HFFc6 (cell line): ENCODE measurements at places on chromosomes 12 and 14. TPM values are rescaled to one million over a fixed set of nuclear protein-coding genes. Genes with fewer than 3 reads are reported as not detected.
A peak's percentile ranks its signal among the peaks of the same experiment; 100 is the strongest.

GRCh38 chr12:17062267-17063036 is 456.5 kb upstream of the LMO3 start:
- H3K27ac ChIP-seq = no peak overlapping the region
- H3K4me1 ChIP-seq = no peaks in the 10 kb centered on the region
- H3K27me3 ChIP-seq = no peaks in the 10 kb centered on the region; the same call in 1 of the 2 replicates

- no peak overlapping the region for H3K4me3 ChIP-seq
- H3K4me1 ChIP-seq = no peaks in the 10 kb centered on the region
- H3K36me3 ChIP-seq = no peaks in the 10 kb centered on the region
- peaks cover 61% of the 10 kb centered on the region for H3K27me3 ChIP-seq
- no peak overlapping the region for H3K27ac ChIP-seq
Measured at GRCh38 chr12:52690351-52691075, 10.3 kb upstream of the KRT1 start.

- peaks cover 7% of the 10 kb centered on the region; the same call in 1 of the 2 replicates for H3K36me3 ChIP-seq
- H3K4me3 ChIP-seq = no peak overlapping the region
- H3K27ac ChIP-seq = no peak overlapping the region
- DNase-seq = no peak
- H3K27me3 ChIP-seq = no peaks in the 10 kb centered on the region
- H3K4me1 ChIP-seq = no peaks in the 10 kb centered on the region
Measured at GRCh38 chr14:106228541-106229158, 702.3 kb downstream of the TMEM121 start.

DNA sequence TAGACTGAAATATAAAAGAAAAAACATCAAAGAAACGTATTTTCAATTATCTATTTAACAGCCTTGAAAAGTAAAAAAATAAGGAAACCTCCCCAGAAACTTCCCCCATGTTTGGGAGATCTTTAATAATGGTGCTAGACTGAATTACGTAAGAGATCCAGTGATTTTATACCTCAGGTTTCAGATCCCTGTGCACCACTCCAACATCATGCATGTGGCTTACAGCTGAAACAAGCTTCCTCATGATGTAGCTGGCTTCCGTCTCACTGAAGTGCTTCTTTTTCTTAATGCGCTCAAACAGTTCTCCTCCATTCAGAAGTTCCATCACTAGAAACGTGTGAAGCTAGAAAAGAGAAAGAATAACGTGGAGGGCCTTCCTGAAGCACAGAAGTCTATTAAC is 78.0 kb upstream of the TTC7B start:
- no peak overlapping the region for H3K4me3 ChIP-seq
- peaks cover 2% of the 10 kb centered on the region for H3K27me3 ChIP-seq
- H3K36me3 ChIP-seq = no peaks in the 10 kb centered on the region

DNA sequence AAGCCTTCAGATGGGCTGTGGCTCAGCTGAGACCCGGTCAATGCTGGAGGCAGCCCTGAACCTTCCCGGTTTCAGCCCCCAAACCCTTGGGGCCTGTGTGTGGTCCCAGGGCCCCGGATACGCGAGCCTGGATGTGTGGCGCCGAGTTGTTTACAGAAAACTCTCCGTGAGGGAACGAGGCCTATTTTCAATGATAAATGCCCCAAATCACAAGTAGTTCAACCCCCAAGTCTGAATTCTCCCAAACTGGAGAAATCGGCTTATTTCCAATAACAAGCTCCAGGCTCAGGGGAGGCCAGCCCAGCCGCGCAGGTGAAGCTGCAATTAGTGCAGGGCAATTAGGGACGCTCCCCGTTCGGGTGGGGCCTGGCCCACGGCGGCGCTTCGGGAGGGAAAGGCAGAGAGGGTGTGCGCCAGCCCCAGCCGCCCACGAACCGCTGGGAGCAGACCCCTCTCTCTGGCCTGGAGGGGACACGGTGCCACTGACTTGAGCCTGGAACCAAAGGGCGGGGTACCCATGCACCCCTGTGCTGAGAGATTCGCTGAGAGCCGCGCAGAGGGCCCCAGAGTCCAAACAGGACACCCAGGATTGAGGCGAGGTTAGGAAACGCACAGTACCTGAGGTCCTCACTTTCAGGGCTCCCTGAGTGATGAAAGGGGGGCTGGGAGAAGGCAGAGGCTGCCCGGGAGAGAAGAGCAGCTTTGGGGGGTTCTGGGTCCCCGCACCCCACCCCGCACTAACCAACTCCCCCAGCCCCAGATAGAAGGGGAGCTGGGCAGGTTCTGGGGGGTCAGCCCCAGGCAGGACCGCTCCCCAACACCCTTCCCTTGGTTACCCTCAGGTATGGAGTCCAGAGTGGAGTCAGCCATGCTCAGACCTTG is 14.2 kb upstream of the ANKRD9 start:
- no peak for DNase-seq
- H3K27me3 ChIP-seq = no peaks in the 10 kb centered on the region
- H3K27ac ChIP-seq = peak overlapping the region; percentile 89
- H3K4me3 ChIP-seq = no peak overlapping the region

- no peak for DNase-seq
- no peak overlapping the region for H3K27ac ChIP-seq
- H3K4me3 ChIP-seq = no peak overlapping the region
- no peaks in the 10 kb centered on the region for H3K4me1 ChIP-seq
- no peaks in the 10 kb centered on the region; the same call in 1 of the 2 replicates for H3K27me3 ChIP-seq
- H3K36me3 ChIP-seq = no peaks in the 10 kb centered on the region
Measured at GRCh38 chr12:28973491-28973890, 175.6 kb upstream of the FAR2 start.

GRCh38 chr12:124292385-124292784 is 2.5 kb upstream of the RFLNA start:
- no peak overlapping the region for H3K4me3 ChIP-seq
- no peaks in the 10 kb centered on the region for H3K36me3 ChIP-seq
- peaks cover 26% of the 10 kb centered on the region for H3K4me1 ChIP-seq
- H3K27me3 ChIP-seq = peaks cover 55% of the 10 kb centered on the region

DNA sequence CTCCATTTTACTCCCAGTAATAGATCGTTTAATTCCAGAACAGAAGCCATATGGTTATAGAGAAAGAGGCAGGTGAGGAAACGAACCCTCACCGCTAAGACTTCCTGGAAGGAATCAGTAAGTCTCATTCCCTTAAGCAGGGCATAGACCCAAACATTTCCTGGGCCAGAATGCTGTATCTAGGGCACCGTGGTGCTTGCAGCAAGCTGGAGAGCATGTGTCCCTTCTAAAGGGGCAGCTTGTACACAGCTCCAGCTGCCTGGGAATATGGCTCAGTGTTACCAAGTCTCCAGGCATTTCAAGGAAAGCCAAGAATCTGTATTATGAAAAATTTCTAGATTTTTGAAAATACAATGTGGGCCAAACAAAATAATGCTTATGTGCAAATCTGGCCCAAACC is 73.4 kb downstream of the PPM1H start:
- peaks cover 2% of the 10 kb centered on the region for H3K27me3 ChIP-seq
- H3K27ac ChIP-seq = peak overlapping the region; percentile 69
- H3K36me3 ChIP-seq = no peaks in the 10 kb centered on the region
- H3K4me3 ChIP-seq = peak overlapping the region; percentile 62
- no peak for DNase-seq

- no peak overlapping the region for H3K27ac ChIP-seq
- H3K27me3 ChIP-seq = no peaks in the 10 kb centered on the region
- H3K36me3 ChIP-seq = no peaks in the 10 kb centered on the region
- H3K4me3 ChIP-seq = no peak overlapping the region
- DNase-seq = no peak
Measured at GRCh38 chr12:97645726-97646125, 183.1 kb downstream of the RMST start.

DNA sequence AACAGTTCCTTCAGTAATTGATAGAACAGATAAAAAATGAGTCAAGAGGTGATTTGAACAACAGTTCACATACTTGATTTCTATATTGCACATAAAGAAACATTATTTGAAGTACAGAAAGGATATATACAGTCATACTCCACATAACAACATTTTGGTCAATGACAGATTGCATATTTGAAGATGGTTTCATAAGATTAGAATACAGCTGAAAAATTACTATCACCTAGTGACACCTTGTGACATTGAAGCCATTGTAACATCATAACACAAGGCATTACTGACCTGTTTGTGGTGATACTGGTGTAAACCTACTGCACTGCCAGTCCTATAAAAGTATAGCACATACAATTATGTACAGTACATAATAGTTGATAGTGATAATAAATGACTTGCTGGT is 43.1 kb upstream of the ABCC9 start:
- no peak overlapping the region for H3K27ac ChIP-seq
- H3K4me1 ChIP-seq = no peaks in the 10 kb centered on the region
- DNase-seq = no peak
- H3K36me3 ChIP-seq = no peaks in the 10 kb centered on the region
- H3K4me3 ChIP-seq = no peak overlapping the region

DNA sequence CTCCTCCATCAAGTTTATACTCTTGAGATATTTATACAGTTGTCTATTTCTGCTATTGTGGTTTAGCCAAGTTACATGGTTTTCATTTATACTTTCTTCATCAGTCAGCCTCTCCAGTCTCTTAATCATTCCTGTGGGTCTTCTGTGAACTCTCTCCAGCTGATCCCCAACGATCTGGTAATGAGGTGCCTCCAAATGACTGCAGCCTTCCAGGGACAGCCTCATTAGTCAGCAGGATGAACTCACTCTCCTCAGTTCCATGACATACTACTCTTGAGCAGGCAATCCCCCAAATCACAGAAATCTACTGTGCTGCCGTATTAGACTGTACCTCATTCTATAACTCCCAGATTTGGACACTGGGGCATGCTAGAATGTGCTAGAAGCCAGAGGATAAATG is 15.3 kb downstream of the AREL1 start:
- peak overlapping the region; percentile 85 for H3K27ac ChIP-seq
- H3K27me3 ChIP-seq = peaks cover 2% of the 10 kb centered on the region; the same call in 1 of the 2 replicates
- H3K4me1 ChIP-seq = peaks cover 39% of the 10 kb centered on the region
- H3K4me3 ChIP-seq = peak overlapping the region; percentile 29
- H3K36me3 ChIP-seq = peaks cover 40% of the 10 kb centered on the region

- DNase-seq = no peak
- peaks cover 16% of the 10 kb centered on the region for H3K27me3 ChIP-seq
- no peak overlapping the region for H3K27ac ChIP-seq
- no peak overlapping the region for H3K4me3 ChIP-seq
- H3K4me1 ChIP-seq = peaks cover 16% of the 10 kb centered on the region
- H3K36me3 ChIP-seq = no peaks in the 10 kb centered on the region
Measured at GRCh38 chr14:72503696-72504368, 390.1 kb downstream of the DPF3 start.

DNA sequence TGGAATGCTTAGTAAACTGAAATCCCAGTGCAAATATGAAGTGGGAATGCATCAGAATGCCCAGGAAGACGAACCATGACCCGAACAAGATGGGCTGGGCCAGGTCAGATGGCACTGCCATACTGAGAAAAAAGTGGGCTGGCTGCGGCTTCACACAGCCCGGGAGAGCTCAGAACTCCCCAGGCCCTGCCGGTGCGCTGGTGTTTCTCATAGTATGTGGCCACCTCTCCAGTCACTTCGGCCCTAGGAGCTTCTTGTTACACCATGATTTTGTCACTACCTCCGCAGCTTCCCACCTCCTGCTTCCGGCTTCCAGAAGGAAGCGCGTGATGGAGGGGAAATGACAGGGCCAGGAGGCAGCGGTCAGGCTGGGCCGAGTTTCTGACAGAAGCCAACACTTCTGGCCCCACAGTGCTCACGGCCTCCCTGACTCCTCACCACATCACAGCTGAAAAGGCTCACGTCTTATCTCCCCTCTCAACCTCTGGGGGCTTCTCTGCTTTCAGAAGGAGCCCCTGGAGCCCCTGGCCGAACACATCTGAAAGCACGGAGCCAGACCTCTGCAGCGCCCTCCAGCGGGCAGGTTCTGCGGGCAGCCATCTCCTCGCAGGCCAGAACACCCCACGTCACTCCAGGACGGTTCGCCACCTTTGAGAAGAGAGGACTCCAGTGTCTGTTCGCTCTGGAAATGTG is 30.7 kb downstream of the DAD1 start:
- no peak for DNase-seq
- peaks cover 38% of the 10 kb centered on the region for H3K4me1 ChIP-seq
- H3K4me3 ChIP-seq = no peak overlapping the region
- H3K36me3 ChIP-seq = no peaks in the 10 kb centered on the region; the same call in 1 of the 2 replicates

- DNase-seq = no peak
- H3K27me3 ChIP-seq = peaks cover 4% of the 10 kb centered on the region
- H3K36me3 ChIP-seq = no peaks in the 10 kb centered on the region
- H3K27ac ChIP-seq = no peak overlapping the region
Measured at GRCh38 chr12:120981407-120981941, 3.1 kb downstream of the HNF1A start.

DNA sequence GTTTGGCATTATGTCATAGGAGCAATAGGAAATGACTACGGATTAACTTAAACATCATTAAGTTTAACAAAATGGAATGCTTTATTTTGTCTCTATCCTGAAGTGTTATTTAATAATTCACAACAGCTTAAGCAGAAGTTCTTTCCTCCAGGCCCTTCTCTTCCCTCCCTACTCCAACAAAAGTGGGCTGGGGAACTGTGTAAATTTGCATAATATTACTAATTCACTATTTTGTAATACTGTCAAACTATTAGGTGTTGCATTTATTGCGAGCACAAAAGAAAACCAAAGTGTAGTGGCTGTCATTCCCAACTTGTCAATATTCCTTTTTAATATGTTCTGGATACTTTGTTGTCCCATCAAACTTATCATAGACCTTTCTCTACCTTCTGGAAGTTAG is 69.8 kb downstream of the ATG14 start:
- DNase-seq = no peak
- H3K4me1 ChIP-seq = peaks cover 31% of the 10 kb centered on the region
- H3K4me3 ChIP-seq = no peak overlapping the region
- no peak overlapping the region for H3K27ac ChIP-seq
- H3K36me3 ChIP-seq = no peaks in the 10 kb centered on the region

GRCh38 chr14:75132382-75133086 is 5.7 kb upstream of the NEK9 start:
- H3K4me3 ChIP-seq = no peak overlapping the region
- peaks cover 29% of the 10 kb centered on the region for H3K36me3 ChIP-seq
- no peaks in the 10 kb centered on the region for H3K27me3 ChIP-seq
- H3K4me1 ChIP-seq = peaks cover 23% of the 10 kb centered on the region
- DNase-seq = peak; percentile 71

GRCh38 chr12:1552171-1552570 is 42.2 kb downstream of the FBXL14 start:
- H3K27me3 ChIP-seq = peaks cover 5% of the 10 kb centered on the region
- peaks cover 44% of the 10 kb centered on the region for H3K36me3 ChIP-seq
- peaks cover 66% of the 10 kb centered on the region for H3K4me1 ChIP-seq

GRCh38 chr12:49932023-49932422 is 18.5 kb upstream of the AQP2 start:
- DNase-seq = no peak
- no peak overlapping the region for H3K4me3 ChIP-seq
- peaks cover 7% of the 10 kb centered on the region for H3K27me3 ChIP-seq
- peaks cover 26% of the 10 kb centered on the region for H3K4me1 ChIP-seq

- H3K27me3 ChIP-seq = peaks cover 52% of the 10 kb centered on the region
- no peaks in the 10 kb centered on the region for H3K36me3 ChIP-seq
- peaks cover 22% of the 10 kb centered on the region for H3K4me1 ChIP-seq
- H3K4me3 ChIP-seq = no peak overlapping the region
- no peak for DNase-seq
- no peak overlapping the region for H3K27ac ChIP-seq
Measured at GRCh38 chr14:96739200-96739910, 57.8 kb upstream of the VRK1 start.

GRCh38 chr14:94051115-94051514 is 25.0 kb downstream of the OTUB2 start:
- H3K27me3 ChIP-seq = no peaks in the 10 kb centered on the region; the same call in 1 of the 2 replicates
- H3K4me1 ChIP-seq = no peaks in the 10 kb centered on the region
- H3K36me3 ChIP-seq = peaks cover 42% of the 10 kb centered on the region
- DNase-seq = no peak
- peak overlapping the region; percentile 19; the same call in 1 of the 2 replicates for H3K27ac ChIP-seq

The CLIP1 gene
- 67.5 to 74.6 TPM (median 70.6 TPM) in 3 replicates for total RNA-seq

The HOXC4 gene
- 0.35 TPM in 1 of 3 replicates, not detected in the others for total RNA-seq

The SNAPC1 gene
- 13.2 to 17.0 TPM (median 15.3 TPM) in 3 replicates for total RNA-seq

The RIPK3 gene
- total RNA-seq = not detected in 3 replicates

The CMTM5 gene
- total RNA-seq = not detected in 3 replicates

The HHIPL1 gene
- total RNA-seq = 1.2 to 2.7 TPM (median 2.6 TPM) in 3 replicates

The RERGL gene
- total RNA-seq = not detected in 3 replicates
